ENCODE measurements at places on chromosomes 12 and 14.

GRCh38 chr14:68663385-68664076, 129.3 kb downstream of the ZFP36L1 start:
- no peak for DNase-seq

DNA sequence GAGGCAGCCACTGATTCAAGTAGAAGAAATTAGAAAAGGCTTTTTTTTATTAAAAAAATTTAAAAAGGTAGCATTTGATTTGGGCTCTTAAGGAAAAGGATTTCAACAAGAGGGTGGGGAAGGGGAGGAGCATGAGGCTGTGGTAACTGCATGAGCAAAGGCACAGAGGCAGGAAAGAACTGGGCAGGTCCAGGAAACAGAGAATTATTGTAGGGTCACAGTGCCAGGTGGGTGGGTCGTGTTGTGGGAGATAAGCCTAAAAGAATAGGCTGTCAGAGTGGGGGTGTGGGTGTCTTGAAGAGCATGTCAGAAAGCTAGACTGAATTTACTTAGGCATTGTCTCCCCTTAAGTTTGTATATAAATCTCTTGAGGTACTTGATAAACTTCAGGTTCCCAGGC, 7.8 kb downstream of the LIMA1 start:
- DNase-seq, result no peak

DNA sequence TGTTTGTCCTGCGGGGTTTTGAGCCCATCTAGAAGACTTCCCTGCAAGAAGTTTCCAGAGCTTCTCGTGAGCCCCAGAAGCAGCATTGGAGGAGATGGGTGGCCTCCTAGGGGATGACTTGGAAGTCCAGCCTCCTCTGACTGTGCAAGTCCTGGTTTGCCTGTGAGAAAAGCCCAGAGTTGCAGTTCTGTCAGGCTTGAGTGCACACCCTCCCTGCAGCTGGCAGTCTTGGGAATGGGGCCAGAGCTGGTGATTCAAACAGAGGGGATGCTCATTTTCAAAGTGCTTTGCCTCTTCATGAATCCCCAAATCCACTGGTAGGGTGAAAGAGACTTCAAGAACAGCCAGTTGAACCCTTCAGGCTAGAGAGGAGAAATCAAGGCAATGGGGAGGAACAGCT, 3.9 kb upstream of the PPP1R1A start:
- DNase-seq, result no peak

- no peak for DNase-seq
These were observed 32.0 kb downstream of the ITGA7 start for GRCh38 chr12:55675666-55676065.

- DNase-seq, result no peak
These were observed 61.0 kb downstream of the PPM1A start for GRCh38 chr14:60309867-60310552.

DNA sequence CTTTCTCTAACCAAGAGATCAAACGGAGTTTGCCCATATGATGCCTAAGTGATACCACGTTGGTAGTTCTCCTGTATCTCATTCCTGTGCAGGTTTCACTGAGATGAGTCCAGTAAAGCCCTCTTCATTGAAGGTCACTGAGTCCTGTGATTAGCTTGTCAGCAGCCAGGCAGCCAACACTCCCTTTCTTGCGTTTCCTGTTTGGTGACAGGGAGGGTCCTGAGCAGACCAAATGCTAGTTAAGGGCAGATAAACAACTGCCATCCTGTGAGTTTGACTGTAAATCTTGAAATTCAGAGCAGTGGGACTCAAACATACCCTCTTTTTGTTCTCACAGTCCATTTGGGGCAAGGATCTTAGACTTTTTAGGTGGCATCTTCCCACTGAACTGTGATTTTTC, 39.4 kb downstream of the ZNF641 start:
- no peak for DNase-seq

DNA sequence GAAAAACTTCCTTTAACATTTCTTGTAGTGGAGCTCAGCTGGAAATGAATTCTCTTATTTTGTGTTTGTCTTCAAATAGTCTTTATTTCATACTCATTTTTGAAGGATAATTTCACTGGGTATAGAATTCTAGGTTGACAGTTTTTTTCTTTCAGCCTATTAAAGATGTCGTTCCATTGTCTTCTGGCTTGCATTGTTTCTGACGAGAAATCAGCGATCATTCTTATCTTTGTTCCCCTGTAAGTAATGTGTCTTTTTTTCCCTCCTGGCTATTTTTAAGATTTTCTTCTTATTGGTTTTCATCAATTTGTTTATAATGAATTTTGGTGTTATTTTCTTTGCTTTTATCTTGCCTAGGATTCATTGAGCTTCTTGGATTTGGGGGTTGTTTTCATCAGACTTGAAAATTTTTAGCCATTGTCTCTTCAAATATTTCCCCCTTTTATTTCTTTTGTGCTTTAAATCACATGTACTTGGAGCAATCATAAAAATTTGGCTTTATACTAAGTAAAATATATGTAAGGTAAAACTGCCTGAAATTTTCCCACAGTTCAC, 89.4 kb downstream of the UNC79 start:
- no peak for DNase-seq

GRCh38 chr12:52277486-52278245, 3.2 kb downstream of the KRT86 start:
- DNase-seq, result no peak

GRCh38 chr12:48985475-48985897, 7.4 kb downstream of the WNT1 start:
- DNase-seq, result no peak

DNA sequence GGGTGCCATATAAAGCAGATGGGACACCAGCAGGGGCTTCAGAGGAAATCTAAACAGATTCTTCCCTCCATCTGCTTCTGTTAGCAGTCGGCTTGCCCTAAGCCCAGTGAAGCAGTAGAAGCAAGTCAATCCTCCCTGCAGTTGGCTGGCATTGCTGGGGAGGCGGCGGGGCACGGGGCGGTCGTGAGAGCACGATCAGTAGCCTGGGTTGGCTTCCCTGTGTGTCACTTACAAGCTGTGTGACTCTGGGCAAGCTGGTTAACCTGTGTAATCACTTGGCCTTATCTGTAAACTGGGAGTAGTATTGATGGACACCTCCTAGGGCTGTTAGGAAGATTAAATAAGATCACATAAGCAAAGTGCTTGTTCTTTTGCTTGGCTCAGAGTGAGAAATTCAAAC, 19.4 kb downstream of the MYRFL start:
- DNase-seq, result no peak

DNA sequence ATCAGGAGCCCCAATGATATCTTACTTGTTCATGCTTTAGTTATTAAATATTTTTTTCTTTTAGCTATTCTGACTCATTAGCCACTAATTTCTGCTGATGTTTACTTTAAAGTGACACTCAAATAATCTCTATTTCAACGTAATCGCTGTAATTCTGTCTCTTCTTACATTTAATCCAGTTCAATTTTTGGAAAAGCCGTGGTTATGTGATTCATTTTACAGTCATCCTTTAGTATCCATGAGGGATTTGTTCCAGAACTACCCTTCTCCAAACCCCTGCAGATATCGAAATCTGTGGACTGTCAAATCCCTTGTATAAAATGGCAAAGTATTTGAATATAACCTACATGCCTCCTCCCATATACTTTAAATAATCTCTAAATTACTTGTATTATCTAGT, 1103.4 kb downstream of the LRFN5 start:
- DNase-seq, result no peak

DNA sequence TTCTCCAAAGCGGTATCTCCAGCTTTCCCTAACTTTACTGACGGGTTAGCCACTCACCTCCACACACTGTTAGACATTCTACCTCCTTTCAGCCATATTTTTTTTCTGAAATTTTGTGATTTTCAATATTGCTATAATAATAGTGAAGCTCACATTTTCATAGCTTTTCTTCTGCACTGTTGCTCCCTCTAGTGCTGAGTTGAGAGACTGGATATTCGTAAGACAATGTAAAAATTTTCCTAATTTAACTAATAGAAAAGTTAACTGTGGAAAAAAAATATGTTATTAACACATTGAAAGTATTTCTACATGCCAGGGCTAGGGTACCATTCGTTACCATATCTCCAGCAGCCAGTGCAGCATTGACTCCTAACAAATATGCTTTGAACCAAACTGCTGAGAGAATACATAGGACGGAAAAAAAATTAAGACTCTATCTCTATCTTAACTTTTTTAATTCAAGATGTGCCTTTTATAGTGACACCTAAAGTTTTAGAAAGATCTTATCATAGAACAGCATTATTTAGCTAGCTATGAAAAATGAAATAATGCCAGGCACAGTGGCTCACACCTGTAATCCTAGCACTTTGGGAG, 48.7 kb upstream of the ABCC9 start:
- DNase-seq, result no peak

Data from stimulated activated CD8-positive, alpha-beta memory T cell treated with anti-CD3 and anti-CD28 coated beads, Interleukin-15, amount 100 ng/mL, for 1 hour (primary cell).